Astrocyte of the hippocampus (primary cell): ENCODE measurements at places on chromosomes 16 and 17.

DNA sequence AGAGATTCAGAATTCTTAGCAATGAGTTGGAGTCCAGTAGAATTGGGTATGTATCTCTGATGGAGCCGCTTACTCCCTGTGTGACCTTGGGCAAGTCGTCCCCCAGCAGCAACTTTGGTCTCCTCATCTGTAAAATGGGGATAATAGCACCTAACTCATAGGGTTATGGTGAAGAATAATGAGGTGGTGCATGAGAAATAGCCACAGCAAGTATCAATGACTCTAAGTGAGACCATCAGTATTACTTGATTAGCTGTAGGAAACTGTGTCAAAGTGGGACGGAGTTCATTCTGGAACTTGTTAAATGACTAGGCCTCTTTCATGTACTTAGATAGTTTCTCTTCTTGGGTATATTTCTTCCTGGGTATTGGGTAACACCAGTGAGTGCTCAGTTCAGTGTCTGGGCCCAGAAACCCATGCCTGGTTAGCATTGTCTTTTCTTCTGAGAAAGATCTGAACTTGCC is 6.4 kb downstream of the PRKCB start:
- DNase-seq, result no peak

DNA sequence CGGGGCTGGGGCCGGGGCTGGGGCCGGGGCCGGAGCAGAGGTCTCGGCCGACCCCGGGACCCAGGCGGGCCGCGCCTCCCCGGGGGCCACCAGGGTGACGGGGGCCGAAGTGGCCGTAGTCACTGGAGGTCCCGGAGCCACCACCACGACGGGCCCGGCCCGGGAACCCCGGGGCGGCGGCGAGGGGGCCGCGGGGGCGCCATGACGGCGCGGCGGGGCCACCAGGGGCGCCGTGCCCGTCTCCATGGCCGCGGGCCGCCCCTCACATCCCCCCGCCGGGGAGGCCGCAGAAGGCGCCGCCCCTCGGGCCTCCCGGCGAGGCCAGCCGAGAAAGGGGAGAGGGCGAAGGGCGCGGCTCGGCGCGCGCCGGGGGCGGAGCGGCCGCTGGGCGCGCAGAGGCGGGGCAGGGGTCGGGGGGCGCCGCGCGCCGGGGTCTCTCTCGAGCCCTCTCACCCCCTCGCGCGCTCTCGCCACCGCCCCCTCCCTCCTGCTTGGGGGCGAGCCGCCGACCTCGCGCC is 297 bp downstream of the TBC1D10B start:
- no peak for DNase-seq

GRCh38 chr16:86540894-86541293 is 14.1 kb downstream of the MTHFSD start:
- no peak for DNase-seq

- peak; percentile 89 for DNase-seq
Measured at GRCh38 chr17:63116967-63117830, 151.2 kb downstream of the TANC2 start.

GRCh38 chr17:12024327-12024726 is 3.6 kb downstream of the MAP2K4 start:
- DNase-seq, result peak; percentile 58

GRCh38 chr17:58338454-58338840 is 9.9 kb upstream of the TSPOAP1 start:
- DNase-seq, result no peak

DNA sequence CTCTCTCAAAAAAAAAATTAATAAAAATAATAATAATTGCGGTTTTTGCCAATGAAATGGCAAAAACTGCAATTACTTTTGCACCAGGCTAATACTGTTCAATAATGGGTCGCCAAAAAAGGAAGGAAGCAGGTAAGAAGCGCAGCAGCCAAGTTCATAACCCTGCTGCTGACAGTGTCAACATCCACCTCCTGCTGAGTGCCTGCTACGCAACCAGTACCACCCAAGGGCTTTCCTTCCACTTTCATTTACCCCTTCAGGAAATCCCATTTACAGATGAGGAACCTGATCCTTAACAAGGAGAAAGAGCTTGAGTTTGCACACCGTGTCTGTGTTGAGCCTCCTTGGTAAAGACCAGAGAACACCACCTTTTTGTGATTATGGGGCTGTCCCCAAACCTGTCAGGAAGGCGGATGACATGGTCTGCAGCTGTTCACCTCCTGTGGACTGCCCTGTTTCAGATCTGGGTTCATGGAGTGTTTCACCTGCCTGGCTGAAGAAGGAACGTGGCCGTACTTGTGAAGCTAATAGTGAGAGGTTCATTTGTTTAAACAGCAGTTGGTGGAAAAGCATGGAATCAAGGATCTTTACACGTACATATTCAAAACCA is 378.0 kb downstream of the SLC39A11 start:
- DNase-seq, result no peak

- DNase-seq, result no peak
Measured at GRCh38 chr16:49623501-49624266, 232.2 kb downstream of the ZNF423 start.

DNA sequence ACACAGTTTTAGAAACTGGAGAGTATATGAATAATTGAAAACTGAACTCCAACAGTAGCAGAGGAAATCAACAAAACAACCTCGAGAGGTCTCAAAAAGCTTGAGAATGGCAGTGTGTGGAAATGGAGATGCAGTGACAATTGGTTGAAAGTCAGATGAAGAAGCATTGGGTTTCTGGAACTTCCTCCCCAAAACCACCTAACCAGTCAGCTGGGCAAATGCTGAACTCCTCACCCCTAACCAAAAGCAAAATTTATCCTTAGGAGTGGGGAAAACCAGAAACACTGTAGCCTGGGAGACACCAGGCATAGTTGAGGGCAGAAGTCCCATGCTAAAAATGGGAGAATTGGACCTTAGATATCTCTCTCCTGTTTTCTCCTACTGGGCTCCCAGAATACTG is 109.9 kb downstream of the TANC2 start:
- no peak for DNase-seq

DNA sequence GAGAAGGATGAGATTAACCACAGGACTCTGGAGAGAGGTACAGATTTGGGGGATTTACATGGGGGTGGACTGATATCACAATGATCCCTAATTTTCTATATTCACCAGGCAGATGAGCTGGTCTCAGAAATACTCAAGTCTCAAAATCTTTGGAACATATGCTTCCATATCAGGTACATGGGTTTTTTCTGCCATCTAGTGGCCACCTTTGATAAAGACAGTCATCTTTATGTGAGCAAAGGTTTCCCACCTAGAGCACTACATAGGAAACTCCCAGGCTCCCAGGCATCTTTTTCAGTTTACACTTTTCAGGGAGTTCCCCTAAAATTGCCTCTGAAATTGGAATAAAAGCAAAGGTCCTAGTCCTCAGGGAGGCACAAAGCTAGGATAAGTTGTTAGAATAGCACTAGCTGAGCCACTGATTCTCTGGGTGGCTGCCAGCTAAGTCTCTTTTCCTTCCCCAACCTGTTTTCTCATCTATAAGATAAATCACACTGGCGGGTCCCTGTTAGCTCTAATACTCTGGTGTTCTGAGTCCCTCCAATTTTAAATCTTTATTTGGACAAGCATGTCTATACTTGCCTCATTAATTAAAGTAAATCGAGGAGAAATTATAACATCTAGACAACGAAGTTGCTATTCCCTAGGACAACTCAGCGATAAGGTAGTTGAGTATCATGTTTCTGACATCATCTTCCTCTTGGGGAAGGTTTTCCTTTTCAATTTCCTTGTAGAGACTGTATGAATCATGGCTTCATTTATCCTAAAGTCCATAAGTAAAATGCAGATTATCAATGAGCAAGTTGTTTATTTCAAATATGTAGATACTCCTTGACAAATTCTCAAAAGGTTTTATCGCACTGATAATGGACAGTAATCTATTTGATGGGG is 19.0 kb upstream of the MON1B start:
- DNase-seq, result peak; percentile 77

DNA sequence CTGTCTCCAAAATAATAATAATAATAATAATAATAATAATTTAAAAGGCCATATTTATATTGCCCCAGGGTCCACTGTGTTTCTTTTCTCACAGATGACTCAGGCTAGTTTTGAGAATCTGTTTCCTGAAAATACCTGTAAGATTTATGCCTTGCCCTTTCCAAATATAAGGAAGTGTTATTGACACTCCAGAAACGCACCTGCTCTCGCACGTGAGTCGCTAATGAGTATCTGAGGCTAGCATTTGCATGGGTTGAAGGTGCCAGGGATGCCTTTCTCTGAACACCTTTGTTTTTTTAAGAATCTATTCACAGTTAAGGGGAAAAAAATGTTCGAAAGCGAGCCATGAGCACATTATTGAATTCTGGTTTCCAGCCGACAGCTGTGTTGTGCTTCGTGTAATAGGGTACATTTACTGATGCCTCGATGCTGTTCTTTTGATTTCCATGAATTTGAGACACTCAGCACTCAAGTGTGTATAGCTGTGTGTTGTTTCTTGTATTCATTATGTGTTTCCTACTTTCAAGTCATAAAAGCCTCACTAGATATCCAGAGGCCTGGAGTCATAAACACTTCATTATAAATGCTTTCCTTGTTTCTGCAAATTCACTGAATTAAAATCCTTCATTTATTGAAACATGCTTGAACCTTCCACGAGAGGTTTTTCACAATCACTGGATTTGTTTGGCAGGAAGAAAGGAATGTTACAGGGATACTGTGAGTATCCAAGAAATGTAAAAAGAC is 45.0 kb upstream of the NOL11 start:
- DNase-seq, result no peak

DNA sequence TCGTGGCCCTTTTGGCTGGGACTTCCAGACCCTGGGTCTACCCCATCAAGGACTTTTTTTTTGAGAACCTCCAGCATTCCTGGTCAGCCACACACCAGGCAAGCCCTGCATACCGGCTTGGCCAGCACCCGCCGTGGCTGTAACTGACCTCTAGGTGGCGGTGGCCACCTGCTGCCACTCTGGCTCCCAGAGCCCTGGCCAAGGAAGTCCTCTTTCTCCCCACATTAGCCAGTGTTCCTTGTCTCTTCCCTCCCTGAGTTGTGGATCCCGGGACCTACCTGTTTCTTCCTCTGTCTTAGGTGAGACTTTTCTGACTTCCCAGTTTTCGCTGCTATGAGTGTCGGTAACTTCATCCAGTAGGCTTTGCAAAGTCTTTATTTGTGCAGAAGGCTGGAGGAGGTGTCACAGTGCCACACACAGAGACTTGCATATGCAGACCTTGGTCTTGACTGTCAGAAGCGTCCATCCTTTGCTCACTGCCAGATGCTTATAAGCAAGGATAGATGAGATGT is 348.3 kb downstream of the CPPED1 start:
- DNase-seq, result peak; percentile 87

- DNase-seq, result no peak
Measured at GRCh38 chr16:23634461-23635036, 6.6 kb downstream of the PALB2 start.

GRCh38 chr16:89637379-89637778 is 20.1 kb downstream of the CHMP1A start:
- DNase-seq, result no peak

GRCh38 chr17:40563220-40564052 is 1.8 kb downstream of the CCR7 start:
- DNase-seq, result no peak

GRCh38 chr16:51752438-51752995 is 601.4 kb upstream of the SALL1 start:
- DNase-seq, result no peak

DNA sequence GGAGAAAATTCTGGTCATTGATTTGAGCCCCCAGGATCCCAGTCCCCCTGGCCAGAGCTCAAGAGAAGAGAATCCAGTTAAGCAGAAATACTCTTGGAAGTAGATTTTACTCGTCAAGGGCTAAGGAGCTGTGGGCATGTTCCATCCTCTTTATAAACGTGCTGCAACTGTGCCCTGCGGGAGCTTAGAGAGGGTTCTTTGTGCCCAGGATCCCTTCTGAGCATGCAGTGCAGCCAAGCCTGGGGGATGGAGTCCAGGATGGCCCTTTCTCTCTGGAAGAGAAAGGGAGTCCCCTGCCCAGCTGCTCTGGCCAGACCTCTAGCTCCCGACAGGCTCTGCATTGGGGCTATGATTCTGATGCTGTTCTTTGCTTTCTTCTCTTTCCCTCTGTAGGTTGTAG is 9.5 kb upstream of the LGALS9 start:
- no peak for DNase-seq

DNA sequence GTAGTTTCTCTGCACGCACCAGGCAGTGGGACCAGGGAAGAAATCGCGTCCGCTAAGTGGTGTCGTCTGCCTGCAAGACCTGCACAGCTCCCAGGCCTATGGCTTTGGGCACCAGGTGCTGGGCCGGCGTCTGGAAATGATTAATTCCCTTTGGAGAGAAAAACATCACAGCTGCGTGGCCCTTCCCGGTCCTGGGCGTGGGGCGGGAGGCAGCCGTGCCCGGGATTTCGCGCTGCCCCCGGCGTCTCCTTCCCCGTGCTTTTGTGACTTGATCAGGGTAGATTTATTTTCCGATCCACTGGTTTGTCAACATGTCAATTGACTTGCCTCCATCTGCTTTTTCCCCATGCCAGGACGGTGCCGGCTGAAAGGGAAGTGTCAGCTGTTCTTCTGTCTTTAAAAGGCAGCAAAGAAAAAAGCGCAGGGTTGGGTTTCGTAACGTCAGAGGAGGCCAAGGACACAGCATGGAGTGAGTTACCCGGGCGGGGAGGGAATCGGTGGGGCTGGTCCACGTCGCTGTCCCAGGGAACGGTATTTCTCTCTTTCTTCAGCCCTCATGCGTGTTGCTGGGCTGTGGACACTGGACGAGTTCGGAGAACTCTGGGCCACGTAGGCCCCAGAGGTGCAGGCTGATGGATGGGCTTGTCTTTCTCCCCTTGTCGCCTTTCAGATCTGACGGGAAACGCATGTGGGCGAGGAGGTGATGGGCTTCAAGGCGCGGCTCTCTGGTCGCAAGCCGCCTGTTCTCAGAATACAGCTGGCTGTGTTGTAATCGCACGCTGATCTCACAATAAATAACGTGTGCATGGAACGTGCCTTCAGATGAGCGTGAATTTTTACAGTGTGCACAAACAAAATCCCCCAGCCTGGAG is 188.1 kb upstream of the ZNF469 start:
- DNase-seq, result no peak

DNA sequence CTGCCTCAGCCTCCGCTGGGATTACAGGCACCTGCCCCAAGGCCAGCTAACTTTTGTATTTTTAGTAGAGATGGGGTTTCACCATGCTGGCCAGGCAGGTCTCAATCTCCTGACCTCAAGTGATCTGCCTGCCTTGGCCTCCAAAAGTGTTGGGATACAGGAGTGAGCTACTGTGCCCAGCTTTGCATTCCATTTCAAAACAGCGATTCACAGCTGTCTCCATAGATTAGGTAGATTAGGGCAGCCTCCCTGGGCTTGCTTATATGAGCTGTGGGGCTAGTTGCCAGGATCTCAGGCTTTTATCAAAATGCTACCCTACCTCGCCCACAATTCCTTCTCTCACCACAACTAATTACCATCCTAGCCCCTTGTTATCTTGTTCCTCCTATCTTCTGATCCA is 176.4 kb upstream of the ZKSCAN2 start:
- DNase-seq, result no peak

DNA sequence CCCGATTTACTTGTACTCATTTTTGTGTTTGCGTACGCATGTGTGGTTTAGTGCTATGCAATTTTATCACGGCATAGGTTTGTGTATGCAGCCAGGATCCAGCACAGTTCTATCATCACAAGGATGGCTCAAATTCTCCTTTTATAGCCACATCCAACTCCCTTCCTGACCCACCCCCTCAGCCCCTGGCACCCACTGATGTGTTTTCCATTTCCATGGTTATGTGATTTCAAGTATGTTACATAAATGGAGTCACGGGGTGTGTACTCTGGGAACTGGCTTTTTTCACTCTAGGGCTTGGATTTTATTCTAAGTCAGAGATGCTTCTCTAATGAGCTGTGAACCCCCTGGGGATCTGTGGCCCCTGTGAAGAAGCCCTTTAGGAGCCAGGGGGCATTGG is 16.8 kb downstream of the IL4R start:
- peak; percentile 90 for DNase-seq

- no peak for DNase-seq
Measured at GRCh38 chr16:66446737-66447136, 19.6 kb downstream of the BEAN1 start.
